ENCODE measurements at places on chromosomes 7 and 10.

- no peak for DNase-seq
Observed at GRCh38 chr10:46028584-46029460, 1.6 kb downstream of the NCOA4 start.

DNA sequence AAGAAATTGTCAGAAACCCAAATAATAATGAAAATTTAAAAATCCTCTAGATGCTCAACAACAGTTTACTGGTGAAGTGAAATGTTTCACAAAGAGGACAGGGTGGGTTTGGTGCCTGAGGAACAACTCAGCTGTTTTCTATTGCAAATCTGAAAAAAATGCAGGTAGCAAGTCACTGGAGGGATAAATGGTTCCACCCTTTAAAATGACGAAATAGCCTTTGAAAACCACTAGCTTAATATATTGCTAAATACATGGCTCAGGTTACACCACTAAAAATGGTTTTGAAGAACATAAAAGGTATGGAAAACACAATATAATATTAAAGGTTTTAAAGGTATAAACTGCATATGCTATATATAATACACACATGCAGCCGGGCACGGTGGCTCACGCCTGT is 69.5 kb downstream of the LMBR1 start:
- no peak for DNase-seq

GRCh38 chr10:34477249-34477648 is 337.8 kb downstream of the PARD3 start:
- DNase-seq: no peak

DNA sequence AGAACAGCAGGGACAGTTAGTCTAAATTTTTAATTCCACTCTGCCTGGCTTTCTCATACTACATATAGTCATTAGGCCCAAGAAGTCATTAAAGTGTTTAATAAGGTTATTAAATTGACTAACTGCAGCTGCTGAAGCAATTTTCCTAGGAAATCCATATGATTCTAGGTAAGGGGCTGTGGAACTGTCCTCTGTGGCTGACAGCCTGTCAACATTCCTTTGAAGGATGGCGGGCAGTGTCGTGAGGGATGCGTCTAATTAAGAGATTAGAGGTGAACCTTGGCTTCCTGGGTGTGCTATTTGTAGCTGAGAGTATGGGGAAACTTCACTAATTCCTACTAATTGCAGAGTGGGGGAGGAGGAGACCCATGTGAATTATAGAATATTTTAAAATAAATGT is 64.6 kb downstream of the SNX10 start:
- no peak for DNase-seq

DNA sequence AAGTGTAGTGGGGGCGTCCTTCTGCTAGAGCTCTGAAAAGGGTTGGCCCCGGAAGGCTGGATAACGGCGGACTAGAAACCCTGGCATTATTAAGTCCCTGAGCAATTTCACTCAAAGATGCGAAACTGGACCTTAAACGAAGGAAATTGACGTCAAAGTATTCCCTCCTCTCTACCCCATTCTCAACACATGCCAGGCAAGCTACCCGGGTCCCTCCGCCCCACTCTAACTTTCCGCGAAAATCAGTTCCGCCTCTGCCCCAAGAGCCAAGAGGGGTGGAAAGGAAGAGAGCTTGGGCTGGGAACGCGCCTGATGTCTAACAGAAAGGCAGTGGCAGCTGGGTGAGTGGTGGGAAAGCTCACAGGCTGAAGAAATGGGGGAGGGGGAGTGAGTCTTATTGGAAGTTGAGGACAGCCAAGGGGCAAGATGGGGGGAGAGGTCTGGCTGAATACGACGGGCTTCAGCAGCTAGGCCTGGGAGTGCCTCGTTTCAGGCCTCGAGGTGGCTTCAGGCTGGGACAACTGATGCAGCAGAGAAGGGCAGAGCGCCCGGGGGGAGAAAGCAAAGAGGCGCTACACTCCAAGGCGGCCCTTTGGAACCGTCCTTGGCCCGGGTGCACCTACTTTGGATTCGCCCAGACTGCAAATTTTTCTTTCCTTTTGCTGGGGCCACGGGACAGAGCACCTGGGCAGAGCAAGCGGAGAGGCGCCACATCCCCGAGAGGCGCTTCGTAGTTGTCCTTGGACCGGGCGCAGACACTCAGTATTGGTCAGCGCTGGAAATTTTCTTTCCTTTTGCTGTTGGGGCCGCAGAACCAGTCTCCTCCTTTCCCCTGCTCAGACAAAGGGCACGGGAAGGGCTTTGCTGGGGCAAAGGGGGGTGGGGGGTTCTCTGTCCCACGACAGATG is 2.0 kb upstream of the FEZF1 start:
- DNase-seq: no peak

DNA sequence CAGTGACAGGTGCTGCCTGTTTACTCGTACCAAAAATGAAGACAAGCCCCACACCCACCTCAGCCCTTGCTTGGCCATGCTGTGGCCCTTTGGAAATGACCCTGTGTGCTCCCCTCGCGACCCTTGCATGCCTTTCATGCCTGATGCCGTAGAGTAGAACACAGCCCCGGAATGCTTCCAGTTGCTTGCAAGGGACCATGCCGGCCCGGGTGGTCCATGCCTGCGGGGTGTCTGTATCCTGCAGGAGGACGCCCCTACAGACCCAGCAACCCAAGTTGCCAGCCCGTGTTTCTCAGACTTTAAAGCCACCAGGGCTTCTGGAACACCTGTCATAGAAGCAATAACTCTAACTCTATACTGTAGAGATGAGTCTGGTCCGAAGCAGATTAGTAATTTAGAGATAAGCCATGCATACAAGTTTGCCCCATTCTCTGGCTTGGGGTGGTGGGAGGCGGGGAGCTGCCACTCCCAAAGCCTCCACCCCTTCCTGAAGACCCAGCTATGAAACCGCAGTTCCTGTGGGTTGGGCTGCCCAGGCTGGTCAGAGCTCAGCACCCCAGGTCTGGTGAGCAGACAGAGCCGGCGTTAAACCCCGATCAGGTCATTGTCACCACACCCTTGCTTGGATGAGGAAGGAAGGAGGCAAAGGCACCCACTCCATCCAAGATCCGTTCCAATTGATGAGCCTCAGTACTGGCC is 143.5 kb downstream of the ADCY1 start:
- no peak for DNase-seq

- DNase-seq: no peak
Observed at GRCh38 chr10:28545967-28546644, 13.2 kb downstream of the WAC start.

DNA sequence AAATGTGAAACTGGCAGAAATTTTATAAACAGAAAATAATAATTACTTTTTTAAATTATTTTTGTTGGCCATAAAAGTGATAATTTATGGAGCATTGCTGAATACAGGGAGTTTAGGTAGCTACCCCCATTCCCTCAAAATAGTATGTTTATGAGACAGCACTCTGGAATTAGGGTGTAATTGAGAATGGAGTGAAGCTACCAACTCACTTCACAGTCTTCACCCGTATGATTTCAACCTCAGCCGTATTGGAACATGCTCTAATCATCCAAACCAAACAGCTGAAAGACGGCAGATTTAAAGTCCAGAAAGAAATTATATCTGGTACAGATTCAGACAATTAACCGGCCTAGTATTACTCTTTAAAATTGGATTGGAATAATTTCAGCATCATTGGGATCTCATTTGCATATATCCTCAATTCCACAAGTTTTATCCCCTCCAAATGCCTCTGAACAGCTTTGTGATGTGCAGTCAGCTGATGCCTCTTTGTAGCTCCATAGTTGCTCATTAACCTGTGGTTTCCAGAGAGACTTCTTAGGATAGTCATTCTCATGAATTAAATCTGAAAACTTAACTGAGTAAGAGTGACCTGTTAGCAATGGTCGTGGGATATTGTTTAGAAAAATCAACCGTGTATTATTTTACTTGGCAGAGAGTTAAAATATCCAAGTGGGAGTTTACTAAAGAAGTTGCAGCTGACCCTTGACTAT is 59.1 kb upstream of the GJD4 start:
- no peak for DNase-seq

DNA sequence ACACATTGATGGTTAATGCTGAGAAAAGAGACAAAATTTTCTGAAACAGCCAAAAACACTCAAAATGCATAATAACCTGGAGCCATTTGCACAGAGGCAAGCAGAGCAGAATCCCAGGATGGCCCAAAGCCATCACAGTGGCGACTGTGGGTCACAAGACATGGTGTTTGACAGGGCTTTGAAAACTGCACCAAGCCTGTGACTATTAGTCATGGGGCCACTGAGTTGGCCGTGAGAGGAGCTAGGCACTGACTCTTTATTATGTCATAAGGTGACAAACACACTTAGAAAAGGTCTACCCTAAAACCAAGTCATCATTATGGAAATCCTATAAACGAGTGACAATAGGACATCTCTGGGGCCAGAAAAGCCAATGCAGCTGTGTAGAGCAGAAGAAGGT is 23.9 kb downstream of the DRGX start:
- DNase-seq: no peak

DNA sequence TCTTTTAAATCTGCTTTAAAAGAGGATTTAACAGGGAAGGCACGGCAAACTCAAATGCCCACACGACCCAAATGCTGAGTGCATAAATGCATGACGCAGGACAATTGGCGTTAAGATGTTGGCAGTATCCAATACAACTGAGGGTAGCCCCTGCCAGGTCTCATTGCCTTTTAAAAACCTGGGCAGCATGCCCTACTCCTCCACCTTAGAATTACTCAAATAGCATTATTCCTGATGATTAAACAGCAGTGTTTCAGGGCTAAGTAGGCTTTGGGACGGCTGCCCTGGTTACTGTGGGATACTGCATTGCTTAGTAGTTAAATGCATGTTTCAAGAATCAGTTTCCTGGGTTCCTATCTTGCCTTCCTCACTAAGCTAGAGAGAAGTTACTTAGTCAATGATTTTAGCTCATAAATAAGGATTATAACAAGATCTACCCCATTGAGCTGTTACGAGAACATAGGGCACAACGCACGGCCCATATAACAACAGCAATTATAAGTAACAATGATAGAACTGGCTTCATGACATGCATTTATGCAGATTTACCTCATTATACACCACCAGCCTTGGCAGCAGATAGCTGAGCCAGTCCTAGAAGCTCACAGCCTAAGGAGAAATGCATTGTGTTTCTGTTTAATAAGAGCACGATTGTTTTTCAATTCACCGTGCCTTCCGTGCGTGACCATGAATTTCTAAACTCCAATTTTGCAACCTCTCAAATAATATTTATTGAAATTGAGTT is 7.9 kb downstream of the TUBAL3 start:
- DNase-seq: peak; percentile 37

DNA sequence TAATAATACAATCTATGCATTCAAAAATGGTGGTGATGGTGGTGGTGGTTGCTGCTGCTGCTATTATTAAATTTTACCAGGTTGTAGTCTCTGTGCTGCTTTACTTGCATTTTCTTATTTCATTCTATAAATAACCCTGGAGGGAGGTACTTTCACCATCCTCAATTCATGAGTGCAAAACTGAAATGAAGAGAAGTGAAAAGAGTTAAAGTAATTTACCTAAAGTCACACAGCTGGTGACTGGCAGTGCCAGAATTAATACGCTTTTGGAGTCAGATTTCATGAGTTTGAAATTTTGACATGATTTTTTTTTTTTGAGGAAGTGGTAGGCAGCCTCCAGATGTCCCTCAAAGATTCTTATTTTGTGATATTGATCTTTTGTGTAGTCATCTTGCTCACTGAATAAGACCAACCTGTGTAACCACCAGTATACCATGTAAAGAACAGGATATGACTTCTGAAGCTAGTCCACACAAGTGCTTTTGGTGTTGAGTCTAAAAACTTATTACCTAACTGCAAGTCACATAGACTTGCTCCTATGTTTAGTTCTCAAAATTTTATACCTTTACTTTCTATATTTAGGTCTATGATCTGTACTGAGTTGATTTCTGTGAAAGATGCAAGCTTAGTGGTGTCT is 218.8 kb downstream of the ZWINT start:
- no peak for DNase-seq

- no peak for DNase-seq
Observed at GRCh38 chr10:4202938-4203337, 417.9 kb upstream of the KLF6 start.

- DNase-seq: no peak
Observed at GRCh38 chr7:4714161-4714700, 32.1 kb downstream of the FOXK1 start.

DNA sequence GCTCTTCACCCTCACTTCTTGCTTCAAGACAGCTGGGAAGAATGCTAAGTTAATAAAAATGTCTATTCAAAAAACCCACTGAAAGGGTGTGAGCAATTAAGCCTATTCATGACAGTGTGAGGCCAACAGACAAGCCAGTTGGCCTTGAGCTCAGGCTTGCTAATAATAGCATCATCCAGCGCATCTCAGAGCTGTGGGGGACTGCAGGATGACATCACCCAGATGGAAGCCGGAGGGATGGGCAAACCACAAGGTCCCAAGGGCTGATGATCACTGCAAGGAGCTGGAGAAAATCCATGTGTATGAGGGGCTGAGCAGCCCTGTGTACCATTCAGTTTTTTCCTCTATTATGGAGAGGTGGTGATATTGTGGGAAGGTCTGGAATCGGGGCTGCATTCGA is 770.4 kb downstream of the TNS3 start:
- no peak for DNase-seq

DNA sequence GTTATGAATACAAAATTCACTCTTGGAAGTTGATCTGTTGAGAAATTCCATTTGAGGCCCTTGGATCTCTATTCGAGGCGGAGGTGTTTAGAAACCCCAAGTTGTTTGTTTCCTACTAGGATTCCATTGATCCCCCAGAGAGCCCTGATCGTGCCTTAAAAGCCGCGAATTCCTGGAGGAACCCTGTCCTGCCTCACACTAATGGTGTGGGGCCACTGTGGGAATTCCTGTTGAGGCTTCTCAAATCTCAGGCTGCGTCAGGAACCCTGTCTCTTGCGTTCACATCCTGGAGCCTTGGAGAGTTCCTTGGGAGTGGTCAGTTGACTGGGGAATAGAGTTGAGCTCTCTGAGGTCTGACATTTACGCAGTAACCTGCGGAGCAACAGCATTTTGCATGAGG is 1.2 kb downstream of the CFAP69 start:
- DNase-seq: no peak

- DNase-seq: no peak
Observed at GRCh38 chr10:122263971-122264370, 7.1 kb upstream of the BTBD16 start.

DNA sequence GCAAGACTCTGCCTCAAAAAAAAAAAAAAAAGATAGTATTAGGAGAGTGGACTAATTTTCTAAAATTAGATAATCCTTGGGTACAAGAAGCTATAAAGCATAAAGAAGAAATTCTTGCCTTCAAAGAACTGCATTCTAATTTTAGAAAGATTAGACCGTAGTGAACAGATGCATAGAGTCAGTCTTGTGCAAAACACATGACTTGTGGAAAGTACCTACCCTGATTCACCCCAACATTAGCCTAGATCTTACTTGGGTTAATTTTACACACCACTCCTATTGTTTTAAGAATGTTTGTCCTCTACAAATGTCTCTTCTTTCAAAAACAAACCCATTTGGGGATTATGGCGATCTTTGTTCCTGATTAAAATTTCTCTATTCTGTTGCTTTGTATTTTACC is 38.9 kb upstream of the SP8 start:
- DNase-seq: no peak

GRCh38 chr7:108132551-108133265 is 2.5 kb upstream of the LAMB4 start:
- DNase-seq: no peak

All from dorsolateral prefrontal cortex (tissue), 122 donors.